ENCODE measurements at places on chromosomes 5 and 9. TPM values are rescaled to one million over a fixed set of nuclear protein-coding genes. Genes with fewer than 3 reads are reported as not detected.

Gene TSSK1B
- 0.14 TPM for total RNA-seq

DNA sequence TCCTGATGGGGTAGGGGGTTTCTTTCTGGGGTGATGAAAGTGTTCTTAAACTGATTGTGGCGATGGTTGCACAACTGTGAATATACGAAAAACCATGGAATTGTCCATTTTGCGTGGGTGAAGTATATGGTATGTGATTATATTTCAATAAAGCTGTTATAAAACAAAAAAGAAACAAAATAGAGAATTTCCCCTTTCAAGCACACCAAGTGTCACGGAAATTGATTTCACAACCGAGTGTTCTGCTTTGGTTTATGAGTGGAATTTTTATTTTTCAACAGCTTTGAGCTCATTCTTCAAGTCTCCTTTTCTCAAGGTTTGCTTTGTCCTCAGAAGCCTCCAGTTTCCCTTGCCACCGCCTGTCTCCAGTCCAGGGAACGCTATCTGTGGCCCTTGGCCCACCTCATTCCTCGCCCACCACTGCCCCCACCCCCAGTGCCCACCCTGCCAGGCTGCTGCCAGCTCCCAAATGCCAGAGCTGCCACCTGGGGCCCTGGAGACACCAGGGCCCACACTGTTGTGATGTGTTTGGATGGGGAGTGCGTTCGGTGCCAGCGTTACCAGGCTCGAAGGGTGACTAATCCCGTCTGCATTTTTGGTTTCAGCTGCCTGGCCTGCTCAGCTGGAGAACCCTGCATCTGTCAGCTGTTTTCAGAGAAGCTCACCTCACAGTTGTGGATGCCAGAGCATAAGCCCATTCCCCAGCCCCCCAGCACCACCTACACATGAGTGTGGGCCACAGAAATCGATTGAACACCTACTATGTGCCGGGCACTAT, 30.4 kb downstream of the DUSP1 start:
- no peak for DNase-seq

GRCh38 chr5:157608972-157609565, 33.5 kb upstream of the ADAM19 start:
- no peak for DNase-seq

- no peak for DNase-seq
Observed at GRCh38 chr5:80097451-80097850, 62.3 kb downstream of the THBS4 start.

Gene SLC34A3
- 0.65 TPM for total RNA-seq

GRCh38 chr5:138102454-138103318, 18.9 kb downstream of the WNT8A start:
- no peak for DNase-seq

Gene PCDHB6
- 1.1 TPM for total RNA-seq

- DNase-seq, result no peak
Observed at GRCh38 chr9:365436-365835, 150.8 kb downstream of the DOCK8 start.

DNA sequence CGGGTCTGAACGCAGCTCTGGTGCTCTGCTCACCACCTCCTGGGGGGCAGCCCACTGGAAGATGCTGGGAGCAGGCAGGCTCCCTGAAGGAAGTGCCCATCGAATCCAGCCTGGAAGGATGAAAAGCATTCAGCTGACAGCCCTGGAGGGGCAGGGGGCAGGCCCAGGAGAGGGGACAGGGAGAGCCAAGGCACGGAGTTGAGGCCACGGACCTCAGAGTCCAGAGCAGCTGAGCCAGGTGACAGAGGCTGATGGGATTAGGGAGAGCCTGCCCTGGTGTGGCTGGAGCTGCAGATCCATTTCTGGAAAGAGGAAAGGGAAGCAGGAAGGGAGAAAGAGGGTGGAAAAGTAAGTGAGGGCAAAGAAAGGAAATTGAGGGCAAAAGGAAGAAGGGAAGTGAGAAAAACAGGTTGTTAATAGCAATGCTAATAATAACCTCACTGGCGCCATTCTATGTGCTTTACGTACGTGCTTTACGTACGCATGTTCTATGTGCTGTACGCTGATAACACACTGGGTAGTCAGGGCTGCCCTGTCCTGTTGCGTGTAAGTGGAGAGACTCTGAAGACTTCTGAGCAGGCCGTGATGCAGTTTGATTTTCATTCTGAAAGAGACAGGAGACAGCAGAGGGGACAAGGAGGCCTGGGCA, 52.6 kb downstream of the LMX1B start:
- DNase-seq, result no peak

Data from lung (tissue), 17 donors.